ENCODE measurements at places on chromosomes 4 and X. TPM values are rescaled to one million over a fixed set of nuclear protein-coding genes. Genes with fewer than 3 reads are reported as not detected.

- DNase-seq, result no peak
Observed at GRCh38 chr4:182862141-182862875, 54.9 kb downstream of the DCTD start.

- no peak for DNase-seq
Observed at GRCh38 chr4:20506827-20507226, 193.4 kb upstream of the PACRGL start.

DNA sequence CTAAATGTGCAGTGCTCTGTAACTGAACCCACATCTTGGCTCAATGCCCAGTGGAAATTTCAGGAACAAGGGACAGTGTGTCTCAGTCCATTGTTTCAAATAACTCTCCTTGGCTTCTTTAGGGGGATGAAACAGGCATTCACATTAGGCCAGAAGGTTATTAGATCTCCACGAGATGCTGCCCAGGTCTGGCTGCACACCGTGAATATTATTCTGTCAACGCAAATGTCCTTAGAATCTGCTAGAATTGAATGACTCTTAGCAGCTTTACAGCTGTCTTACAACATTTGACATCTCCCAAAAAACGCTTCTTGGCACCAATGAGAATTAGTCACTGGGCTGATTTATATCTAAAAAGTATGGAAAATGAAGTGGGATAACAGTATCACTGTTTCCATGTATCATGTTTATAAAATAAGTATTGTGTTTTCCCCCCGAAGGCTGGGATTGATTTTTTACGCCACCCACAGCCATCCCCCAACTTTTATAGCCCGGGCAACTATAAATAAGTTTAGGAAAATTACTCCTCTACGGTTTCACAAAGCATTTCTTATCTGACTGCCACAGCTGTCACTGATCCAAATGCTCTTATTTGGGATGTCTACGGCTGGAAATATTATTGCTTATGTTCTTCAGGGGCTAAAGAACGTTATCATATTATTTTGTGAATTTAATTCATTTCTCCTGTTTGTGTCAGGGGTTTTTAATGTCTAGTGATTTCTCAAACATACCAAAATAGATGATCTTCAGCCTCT, 559.7 kb upstream of the FAT1 start:
- no peak for DNase-seq

- DNase-seq, result no peak
Observed at GRCh38 chr4:128596853-128597252, 212.6 kb upstream of the JADE1 start.

- DNase-seq, result no peak
Observed at GRCh38 chr4:105147016-105147552, 408 bp downstream of the TET2 start.

DNA sequence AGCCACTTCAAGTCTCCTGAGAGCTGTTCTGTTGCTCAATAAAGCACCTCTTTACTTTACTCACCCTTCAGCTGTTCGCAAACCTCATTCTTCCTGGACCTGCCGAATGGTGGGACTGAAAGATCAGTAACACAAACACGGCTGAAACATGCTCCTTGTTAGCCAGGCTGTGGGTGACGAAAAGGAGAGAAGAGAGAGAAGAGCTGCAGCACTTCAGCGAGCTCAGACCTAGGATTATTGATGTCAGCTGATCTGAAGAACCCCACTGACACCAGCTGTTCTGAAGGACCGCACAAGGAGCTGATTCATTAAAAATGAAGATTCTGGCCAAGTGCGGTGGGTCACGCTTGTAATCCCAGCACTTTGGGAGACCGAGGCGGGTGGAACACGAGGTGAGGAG, 2020.0 kb upstream of the ADGRL3 start:
- no peak for DNase-seq

DNA sequence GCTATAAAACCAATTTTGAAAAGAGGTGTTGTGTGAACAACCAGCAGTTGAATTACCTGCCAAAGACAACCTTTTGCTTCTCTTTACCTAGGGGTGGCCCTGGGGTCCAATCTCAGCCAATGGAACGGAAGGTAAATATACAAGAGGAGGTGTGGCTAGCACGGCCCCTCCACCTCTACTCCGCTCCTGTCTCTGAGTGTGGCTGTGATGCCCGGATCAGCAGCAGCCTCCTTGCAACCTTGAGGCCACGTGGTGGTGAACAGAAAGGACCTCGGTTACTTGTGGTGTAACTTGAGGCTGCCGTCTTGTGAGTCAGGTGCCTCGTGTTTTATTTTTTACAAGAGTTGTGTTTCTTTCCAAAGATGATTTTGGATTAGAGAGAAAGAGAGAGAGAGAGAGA, 121.5 kb upstream of the PPP2R3B start:
- DNase-seq, result no peak

DNA sequence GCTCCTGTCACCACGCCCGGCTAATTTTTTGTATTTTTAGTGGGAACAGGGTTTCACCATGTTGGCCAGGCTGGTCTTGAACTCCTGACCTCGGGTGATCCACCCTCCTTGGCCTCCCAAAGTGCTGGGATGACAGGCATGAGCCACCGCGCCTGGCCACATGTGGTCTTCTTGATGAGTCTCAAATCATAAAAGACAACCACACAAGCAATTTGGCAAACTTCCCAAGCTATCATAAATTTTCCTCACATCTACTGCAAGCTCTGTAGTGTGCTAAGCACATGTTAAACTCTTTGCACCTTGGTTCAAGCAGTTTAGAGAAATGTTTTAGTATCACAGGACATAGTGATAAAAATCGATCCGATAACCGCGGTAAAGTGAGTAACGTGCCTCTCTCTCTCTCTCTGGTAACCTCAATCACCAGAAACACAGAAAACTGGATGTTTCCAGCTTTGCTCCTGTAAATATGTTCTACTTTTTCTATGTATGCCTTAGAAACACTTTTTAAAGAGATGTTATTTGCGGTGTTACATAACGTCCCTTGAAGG, 256.8 kb downstream of the DHRSX start:
- no peak for DNase-seq

DNA sequence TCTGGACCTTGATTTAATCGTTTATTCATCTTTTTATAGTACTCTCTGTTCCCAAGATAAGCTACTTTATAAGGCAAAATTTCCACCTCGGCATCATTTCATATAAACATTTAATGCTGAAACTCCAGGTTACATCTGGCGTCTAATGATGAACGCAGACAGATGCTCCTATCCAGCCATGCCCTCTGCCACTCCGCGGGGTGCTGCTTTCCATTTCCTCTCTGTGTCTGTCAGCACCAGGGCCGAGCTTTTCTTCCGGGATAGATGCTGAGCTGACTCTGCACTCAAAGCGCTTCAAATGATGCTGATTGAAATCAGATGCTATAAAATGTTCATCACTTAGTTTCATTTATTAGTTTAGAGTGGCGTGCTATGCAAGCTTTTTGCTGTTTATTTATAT, 80.5 kb upstream of the HELT start:
- DNase-seq, result no peak

DNA sequence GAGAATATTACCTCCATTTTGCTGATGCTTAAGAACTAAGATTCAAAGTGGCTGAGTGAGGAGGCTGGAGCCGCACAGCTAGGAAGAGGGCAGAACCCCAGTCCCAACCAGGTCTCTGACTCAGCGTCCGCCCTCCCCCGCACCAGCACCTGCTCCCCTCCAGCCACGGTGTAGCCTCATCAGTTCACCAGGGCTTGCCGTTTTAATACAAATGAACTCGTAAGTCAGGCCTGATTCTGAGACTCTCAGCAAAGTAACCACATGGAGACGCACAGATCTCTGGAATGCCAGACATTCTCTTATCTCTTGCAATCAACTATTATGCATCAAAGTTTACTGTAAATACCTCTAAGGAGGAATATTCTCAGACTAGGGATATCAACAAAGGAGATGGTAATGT, 52.4 kb downstream of the ENPP6 start:
- DNase-seq, result no peak

CENPVL3 gene
- not detected for total RNA-seq

CYSLTR1 gene
- 7.2 TPM for total RNA-seq

RAB33A gene
- total RNA-seq, result 7.9 TPM

SCML2 gene
- total RNA-seq, result 0.22 TPM

GIMD1 gene
- not detected for total RNA-seq

CSN1S1 gene
- not detected for total RNA-seq

RRH gene
- total RNA-seq, result 0.27 TPM

Data from CD4-positive, CD25-positive, alpha-beta regulatory T cell (primary cell).